ENCODE measurements at places on chromosomes 1 and 21.

- DNase-seq = peak; percentile 57
These were observed 1.1 kb downstream of the CKS1B start for GRCh38 chr1:154975409-154976059.

DNA sequence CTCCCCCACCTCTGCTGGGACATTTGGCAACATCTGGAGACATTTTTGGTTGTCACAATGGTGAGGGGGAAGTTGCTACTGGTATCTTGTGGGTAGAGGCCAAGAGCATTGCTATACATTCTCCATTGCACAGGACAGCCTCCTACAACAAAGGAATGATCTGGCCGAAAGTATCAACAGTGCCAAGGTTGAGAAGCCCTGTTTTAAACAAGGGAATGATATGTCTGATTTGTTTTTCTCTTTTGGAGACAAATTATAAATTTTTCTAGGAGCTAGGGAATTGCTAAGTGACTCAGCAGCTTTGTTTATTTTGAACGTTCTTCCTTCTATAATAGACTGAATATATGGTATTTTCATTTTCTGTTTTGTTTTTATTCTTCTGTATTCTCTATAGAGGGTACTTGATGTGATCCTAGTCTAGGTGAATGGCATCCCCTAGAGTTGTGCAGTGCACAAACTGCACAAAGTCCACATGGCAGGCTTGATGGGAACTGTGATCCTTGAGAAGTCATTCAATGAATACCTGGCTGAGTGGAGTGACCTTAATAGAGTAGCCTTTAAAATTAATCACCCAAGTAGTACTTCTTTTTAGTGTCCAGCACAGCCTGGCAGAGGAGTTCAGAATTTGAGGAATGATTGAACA, 288.6 kb upstream of the USP24 start:
- no peak for DNase-seq

- peak; percentile 6 for DNase-seq
These were observed 90.8 kb downstream of the GTF2B start for GRCh38 chr1:88800382-88801051.

GRCh38 chr21:35203093-35203977, 154.2 kb upstream of the RUNX1 start:
- DNase-seq = no peak

GRCh38 chr21:16842696-16843035, 670.2 kb upstream of the CXADR start:
- DNase-seq = no peak

DNA sequence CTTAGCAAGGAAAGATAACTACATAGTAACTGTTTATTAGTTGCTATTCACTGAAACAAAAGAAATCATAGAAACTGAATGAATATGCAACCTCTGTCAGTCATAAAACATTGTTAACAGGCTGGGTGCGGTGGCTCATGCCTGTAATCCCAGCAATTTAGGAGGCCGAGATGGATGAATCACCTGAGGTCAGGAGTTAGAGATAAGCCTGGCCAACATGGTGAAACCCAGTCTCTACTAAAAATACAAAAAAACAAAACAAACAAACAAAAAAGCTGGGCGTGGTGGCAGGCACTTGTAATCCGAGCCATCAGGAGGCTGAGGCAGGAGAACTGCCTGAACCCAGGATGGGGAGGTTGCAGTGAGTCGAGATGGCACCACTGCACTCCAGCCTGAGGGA, 44.1 kb downstream of the CRB1 start:
- DNase-seq = no peak

- DNase-seq = peak; percentile 8
These were observed 2.3 kb downstream of the LDLRAD2 start for GRCh38 chr1:21814241-21814918.

GRCh38 chr21:33007747-33008146, 18.0 kb upstream of the OLIG2 start:
- no peak for DNase-seq

Measured in stimulated activated CD4-positive, alpha-beta T cell treated with anti-CD3 and anti-CD28 coated beads, Interleukin-4, amount 100 ng/mL, for 48 hours (primary cell).